NCI-H2227 treated with DMSO at 0.1 percent for 48 hours (cell line): ENCODE measurements at places on chromosomes 5 and 9.

- no peak for DNase-seq
These were observed 128.8 kb downstream of the GPBP1 start for GRCh38 chr5:57302643-57303042.

GRCh38 chr9:79116709-79117108 lies 455.1 kb upstream of the TLE4 start:
- peak; percentile 56 for DNase-seq

GRCh38 chr5:142086229-142086628 lies 22.4 kb upstream of the NDFIP1 start:
- no peak for DNase-seq

- no peak for DNase-seq
These were observed 22.9 kb upstream of the TEX10 start for GRCh38 chr9:100375658-100376057.

DNA sequence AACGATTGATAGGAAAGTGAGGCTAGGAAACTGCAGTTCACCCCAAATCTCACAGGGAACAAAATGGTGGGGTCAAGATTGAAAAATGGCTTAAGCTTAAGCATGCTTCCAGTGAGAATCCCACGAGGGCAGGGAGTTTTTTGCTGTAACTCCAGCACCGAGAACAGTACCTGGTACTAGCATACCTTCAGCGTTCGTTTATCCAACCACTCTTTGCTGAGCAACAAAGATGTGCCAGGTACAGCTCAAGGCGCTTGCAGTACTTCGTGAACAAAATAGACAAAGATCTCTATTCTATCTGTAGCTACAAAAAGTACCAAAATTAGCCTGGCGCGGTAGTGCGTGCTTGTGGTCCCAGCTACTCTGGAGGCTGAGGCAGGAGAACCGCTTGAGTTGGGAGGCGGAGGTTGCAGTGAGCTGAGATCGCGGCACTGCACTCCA lies 778 bp upstream of the PPP6C start:
- no peak for DNase-seq

GRCh38 chr5:158170060-158170459 lies 311.1 kb upstream of the CLINT1 start:
- DNase-seq: no peak

DNA sequence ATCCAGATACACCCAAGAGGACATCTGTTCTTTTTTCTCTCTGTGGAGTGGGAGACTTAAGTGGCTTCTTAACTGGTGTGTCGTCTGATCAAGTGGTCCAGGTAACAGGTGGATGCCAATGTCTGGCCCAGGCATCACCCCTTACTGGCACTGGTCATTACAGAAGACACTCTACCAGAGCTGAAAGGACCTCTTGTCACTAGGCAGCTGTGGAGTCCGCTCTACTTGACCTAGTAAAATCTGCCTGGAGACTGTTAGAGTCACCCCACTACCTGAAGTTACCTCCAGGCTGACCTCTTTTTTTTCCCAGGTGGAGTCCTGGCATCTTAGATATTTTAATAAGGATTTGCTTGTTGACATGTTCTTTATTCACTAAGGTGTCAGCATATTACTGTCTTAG lies 22.5 kb downstream of the FXN start:
- no peak for DNase-seq

DNA sequence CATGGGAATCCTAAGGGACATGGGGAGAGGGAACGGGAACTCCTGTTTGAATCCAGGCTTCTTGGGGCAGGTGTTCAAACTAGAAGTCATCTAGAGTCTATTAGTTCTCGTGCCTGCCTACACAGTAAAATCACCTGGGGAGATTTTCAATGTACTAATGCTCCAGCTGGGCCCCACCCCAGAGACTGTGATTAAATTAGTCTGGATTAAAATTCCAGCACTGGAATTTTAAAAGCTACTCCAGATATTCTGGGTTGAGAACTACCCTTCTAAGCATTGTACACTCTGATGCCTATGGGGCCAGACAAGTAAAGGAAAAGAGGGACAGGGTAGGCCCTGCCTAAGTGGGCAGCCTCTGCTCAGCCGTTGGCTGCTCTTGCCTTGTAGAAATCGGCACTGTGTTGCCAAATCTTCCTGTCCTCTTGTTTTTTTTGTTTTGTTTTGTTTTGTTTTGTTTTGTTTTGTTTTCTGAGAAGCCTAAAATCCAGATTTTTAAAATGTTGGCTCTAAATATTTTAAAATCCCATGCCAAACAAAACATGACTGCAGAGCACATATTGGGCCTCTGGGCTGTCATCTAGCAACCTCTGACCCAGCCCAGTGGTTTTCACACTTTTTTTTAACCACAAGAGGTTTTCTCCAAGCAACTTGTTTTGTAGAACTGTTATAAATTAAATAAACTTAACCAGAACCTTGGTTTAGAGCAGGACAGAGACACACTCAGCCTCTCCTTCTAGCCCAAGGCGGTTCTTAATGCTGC lies 29.0 kb downstream of the ADRB2 start:
- no peak for DNase-seq

- DNase-seq: no peak
These were observed 124.0 kb downstream of the SEMA5A start for GRCh38 chr5:9421884-9422283.

DNA sequence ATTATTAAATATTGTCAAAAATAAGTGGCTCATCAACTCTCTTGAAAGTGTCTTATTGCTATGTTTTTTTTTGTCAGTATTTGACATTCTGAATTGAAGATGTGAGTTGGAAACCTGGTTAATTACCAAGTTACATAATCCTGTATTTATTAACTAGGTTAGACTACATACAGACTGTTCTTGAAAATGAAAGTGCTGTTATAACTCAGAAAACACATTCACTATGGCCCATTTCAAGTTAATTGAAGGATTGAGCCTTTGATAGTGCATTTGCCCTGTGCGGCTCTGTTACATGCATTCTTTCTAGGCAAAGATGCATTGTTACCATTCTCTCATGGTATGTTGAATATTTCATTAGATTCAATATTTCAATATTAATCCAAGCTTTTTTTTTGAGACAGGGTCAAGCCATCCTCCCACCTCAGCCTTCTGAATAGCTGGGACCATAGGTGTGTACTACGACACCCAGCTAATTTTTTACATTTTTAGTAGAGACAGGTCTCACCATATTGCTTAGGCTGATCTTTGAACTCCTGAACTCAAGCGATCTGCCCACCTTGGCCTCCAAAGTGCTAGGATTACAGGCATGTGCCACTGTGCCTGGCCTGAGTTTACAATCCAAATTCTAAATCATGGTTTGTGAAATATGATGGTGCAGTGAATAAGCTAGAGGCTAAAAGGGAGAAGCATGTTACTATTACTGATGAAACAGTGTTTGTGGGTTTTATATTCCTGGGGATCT lies 10.0 kb downstream of the CTNNA1 start:
- no peak for DNase-seq

DNA sequence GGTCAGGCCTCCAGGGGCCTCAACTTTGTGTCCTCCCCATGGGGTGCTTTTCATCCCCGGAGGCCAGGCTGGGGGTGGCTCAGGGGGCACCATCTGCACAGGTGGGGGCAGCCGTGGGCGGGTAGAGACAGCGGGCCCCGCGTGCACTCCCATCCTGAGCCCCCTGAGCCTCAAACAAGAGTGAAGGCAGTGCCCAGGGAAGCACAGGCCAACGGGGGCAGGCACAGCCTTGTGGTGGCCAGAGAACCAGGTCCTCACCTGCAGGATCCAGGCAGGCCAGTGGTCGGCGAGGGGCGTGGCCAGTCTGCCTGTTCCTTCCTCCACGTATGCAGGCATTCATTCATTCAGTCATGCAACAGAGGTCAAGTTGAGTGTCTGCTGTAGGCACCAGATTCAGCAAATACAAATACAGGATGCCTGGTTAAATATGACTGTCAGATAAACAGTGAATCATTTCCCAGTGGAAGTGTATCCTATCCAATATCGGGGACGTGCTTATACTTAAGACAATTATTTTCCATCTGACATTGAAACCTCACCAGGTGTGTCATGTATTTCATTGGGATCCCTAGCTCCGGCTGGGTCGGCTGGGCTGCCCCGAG lies 22.3 kb downstream of the KCNT1 start:
- no peak for DNase-seq

- DNase-seq: peak; percentile 59
These were observed 59.8 kb downstream of the NREP start for GRCh38 chr5:111697215-111697614.

DNA sequence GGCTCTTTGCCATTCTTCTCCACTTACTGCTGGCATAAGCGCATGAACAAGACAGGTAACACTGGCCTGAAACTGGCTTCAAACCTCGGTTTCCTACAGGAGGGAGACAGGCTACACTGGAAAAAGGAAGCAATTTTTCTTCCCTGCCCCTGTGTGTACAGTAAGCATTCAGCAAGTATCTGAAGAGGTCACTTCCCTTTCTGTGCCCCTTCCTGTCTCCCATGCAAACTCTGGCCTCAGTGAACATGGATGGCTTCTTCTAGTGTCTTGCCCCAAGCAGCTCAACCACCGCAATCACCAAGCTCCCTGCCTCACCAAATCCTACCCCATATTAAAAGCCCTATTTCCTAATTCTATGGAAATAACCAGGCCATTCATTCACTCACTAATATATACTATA lies 42.4 kb downstream of the SERINC5 start:
- DNase-seq: no peak

DNA sequence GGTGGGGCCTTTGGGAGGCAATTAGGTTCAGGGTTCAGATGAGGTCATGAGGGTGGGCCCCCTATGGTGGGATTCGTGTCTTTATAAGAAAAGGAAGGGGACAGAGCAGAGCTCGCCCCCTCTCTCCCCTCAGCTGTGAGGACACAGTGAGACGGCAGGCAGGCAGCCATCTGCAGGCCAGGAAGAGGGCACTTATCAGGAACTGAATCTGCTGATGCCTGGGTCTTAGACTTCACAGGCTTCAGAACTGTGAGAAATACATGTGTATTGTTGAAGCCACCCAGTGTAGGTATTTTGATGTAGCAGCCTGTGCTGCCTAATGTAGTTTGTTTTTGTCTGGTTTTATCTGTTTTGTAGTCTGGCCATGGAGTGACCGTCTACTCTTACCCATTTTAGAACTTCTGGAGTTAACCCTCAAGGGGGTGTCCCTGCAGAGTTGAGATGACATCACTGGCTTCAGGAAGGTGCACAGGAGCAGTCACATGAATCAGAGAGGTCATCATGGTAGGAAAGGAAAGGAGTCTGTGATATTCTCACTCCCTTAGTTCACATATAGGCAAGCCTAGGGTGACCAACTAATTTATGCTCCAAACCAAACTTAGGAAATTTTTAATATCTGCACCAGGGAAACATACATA lies 71.0 kb downstream of the LRRC70 start:
- DNase-seq: no peak

- DNase-seq: no peak
These were observed 57.8 kb upstream of the ANXA1 start for GRCh38 chr9:73093740-73094379.

DNA sequence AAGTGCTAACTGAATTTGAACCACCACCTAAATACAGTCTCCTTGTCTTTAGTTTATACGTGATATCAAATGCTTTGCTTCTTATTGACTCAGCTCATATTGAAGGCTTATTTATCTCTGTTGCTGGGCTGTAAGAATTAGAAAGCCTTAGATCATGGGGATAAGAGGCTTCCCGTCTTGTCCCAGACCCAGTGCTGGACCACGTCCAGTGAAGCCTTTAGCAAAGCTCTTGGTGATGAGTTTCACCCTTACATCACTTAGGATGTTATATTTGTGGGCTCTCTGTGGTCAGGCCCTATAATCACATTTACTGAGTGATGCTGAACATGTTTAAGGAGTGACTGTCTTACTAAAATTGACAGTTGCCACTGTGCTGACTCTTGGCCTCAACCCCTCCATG lies 11.2 kb downstream of the FAM240B start:
- DNase-seq: no peak

DNA sequence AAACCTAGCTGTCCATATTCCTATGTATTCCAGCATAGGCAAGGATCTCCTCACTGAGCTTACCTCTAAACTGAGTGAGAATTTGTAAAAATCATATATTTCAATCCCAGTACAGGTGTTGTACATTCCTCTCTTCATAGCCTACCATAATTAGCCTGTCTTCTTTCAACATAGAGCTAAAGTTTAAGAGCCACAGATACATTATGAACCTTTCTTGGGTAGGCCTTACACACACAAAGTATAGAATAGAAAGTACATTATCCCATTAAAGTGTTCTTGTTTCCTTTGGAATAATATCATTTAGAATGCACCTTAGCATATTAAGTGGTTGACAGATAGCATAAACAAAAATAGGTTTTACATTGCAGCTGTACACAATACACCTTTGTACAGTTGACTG lies 282.1 kb upstream of the TMEM161B start:
- no peak for DNase-seq

GRCh38 chr5:76490960-76491359 lies 87.9 kb downstream of the IQGAP2 start:
- no peak for DNase-seq

GRCh38 chr5:43680286-43680685 lies 77.3 kb downstream of the NNT start:
- no peak for DNase-seq

- DNase-seq: no peak
These were observed 284.4 kb upstream of the RFX3 start for GRCh38 chr9:3810231-3810630.

DNA sequence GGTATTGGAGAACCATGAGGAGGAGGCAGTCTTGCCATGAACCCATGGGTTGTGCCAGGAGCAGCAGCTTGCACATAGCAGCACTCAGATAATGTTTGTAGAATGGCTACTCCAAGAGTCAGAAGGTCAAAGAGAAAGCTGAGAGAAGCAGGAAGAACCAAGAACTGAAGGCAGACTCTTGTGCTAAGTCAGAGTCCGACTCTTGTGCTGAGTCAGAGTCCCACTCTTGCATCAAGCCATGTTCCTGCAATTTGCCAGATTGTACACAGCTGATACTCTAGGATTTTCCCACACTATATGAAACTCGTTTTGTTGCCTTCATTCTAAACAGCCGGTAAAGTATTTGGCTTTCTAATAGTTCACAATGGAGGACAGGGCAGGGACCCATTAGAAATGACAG lies 26.2 kb upstream of the HSPA9 start:
- DNase-seq: no peak

- DNase-seq: no peak
These were observed 28.0 kb downstream of the TNIP1 start for GRCh38 chr5:151052836-151053235.

GRCh38 chr5:74355041-74355824 lies 285.3 kb downstream of the ENC1 start:
- no peak for DNase-seq

DNA sequence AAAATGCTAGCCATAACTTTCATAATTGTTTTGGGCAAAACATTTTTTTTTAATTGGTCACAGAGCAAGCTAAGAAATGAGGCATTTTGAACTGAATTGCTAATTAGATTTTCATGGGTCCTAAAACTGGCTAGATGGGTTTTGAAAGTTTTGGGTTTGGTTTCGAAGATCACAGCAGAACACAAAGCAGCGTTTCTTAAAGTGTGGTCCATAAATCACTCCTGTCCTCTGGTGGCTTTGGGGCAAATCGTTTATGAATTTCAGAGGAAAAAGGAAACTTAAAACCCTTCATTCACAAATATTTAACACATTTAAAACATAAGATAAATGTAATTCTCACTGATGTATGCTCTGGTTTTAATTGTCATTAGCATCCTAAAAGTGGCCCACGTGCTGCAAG lies 503.7 kb downstream of the SPATA31D1 start:
- DNase-seq: no peak

- no peak for DNase-seq
These were observed 51.1 kb downstream of the MAMDC2 start for GRCh38 chr9:70094747-70095146.
